ENCODE measurements at places on chromosomes 3 and 15.

- DNase-seq = no peak
Measured at GRCh38 chr3:48797626-48798025, 50.0 kb downstream of the PRKAR2A start.

DNA sequence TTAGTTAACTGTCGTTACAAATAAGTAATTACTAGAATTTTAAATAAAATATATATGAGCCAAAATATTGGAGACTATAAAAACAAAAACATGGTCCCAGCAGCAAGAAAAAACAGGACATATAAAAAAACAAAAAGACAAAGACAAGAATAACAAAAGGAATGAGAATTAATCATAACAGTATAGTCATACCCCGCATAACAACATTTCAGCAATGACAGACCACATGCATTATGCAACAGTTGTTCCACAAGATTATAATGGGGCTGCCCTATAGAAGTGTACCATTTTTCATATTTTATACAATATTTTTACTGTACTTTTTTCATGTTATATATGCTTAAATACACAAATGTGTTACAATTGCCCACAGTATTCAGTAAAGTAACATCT, 5.6 kb downstream of the HLTF start:
- peak; percentile 70 for DNase-seq

- DNase-seq = peak; percentile 52
Measured at GRCh38 chr3:172260381-172260780, 187.9 kb downstream of the GHSR start.

DNA sequence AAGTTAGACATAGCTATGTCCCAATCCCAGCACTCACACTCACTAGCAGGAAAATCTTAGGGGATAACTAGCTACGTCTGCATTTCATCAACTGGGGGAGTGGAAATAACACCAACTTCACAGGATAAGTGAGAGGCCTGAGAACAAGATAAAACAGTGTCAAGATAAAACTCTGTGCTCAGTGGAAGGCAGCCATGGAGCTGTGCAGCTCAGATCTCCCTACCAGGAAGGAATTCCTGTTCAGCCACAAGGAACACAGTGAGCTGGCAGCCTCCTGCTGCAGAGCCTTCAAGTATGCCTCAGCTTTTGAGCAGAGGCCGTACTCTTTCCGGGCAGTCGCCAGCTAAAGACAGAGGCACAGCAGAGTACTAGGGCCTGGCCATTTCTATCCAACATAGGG, 115.8 kb upstream of the TOPAZ1 start:
- peak; percentile 20 for DNase-seq

- peak; percentile 36 for DNase-seq
Measured at GRCh38 chr15:81265256-81265943, 58.5 kb downstream of the STARD5 start.

- no peak for DNase-seq
Measured at GRCh38 chr15:31887246-31887645, 143.1 kb upstream of the CHRNA7 start.

DNA sequence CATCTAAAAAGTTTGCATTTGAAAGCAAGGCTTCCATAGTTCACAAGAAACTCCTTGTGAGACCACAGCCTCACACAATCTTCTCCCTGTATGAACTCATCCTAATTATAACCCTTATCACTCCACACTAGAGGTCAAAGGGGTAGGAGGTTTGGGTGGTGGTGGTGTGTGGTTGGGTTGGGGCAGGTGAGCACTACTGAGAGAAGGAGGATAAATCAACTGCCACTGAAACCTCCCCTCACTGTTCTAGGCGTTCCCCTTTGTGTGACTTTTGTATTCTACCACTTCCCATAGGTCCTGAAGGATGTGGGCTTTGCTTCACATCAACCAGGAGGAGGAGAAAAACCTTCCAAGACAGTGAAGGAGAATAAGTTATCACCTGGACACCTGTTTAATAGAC, 6.4 kb upstream of the AGBL1 start:
- no peak for DNase-seq

GRCh38 chr3:39577541-39577940, 110.1 kb downstream of the MOBP start:
- no peak for DNase-seq

Measured in fibroblast of upper back skin (primary cell).